Activated CD4-positive, alpha-beta T cell treated with anti-CD3 and anti-CD28 coated beads, Interleukin-10, Interleukin-2, amounts not matched to agents 100 ng/mL and 50 ng/mL, durations not matched to agents 16 hours and 8 hours (primary cell): ENCODE measurements at places on chromosomes 12 and 14.
A peak's percentile ranks its signal among the peaks of the same experiment; 100 is the strongest.

- DNase-seq: peak; percentile 56
These were observed 219.1 kb downstream of the PHLDA1 start for GRCh38 chr12:75812271-75813018.

- no peak for DNase-seq
These were observed 17.6 kb downstream of the CKB start for GRCh38 chr14:103504991-103505565.

DNA sequence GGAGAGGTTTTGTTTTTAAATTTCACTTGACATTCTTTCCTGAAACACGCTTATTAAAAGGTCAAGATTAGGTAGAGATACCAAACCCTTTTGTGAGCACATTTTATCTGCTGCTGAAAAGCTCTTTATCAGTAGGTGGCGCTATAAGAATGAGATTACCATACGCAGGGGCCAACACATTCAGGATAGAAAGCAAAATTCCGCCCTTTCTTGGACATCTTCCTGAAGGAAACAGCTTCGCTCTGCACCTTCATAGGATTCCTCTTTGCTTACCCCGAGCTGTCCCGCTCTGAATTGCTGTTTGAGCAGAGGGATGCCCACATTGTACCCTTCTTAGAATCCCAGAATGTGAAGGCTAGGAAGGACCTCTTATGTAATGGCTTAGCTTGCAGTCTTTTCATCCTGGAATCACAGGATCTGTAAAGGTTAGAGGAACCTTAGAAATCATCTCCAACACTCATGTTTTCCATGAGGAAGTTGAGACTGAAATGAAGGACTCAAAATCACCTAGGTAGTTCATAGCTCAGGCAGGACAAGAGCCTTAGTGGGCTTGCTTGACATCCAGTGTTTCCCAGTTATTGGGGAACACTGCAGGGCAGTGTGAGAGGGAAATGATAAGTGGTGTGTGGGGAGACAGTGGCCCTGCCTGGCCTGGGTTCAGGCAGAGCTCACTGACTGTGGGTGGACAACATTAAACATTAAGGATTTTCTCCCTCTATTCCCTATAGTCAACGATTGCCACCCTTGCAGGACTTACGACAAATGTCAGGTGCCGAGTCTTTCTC lies 38.7 kb upstream of the CRY1 start:
- DNase-seq: peak; percentile 50

GRCh38 chr14:100224229-100224866 lies 14.6 kb upstream of the YY1 start:
- no peak for DNase-seq

DNA sequence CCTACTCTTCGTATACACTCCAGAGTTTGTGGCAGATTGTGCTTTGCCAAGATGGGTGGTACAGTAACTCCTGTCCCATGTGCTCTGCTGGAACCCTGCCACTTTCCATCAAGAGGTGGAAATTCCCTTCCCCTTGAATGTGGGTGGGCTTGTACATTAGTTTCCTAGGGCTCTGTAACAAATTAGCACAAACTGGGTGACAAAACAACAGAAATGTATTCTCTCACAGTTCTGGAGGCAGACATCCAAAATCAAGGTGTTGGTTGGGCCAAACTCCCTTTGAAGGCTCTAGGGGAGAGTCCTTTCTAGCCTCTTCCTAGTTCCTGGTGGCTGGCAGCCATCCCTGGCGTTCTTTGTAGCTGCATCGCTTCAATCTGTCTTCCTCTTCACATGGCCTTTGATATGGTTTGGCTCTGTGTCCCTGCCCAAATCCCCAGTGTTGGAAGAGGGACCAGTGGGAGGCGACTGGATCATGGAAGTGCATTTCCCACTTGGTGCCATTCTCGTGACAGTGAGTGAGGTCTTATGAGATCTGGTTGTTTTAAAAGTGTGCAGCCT lies 117.5 kb downstream of the VRK1 start:
- DNase-seq: no peak

DNA sequence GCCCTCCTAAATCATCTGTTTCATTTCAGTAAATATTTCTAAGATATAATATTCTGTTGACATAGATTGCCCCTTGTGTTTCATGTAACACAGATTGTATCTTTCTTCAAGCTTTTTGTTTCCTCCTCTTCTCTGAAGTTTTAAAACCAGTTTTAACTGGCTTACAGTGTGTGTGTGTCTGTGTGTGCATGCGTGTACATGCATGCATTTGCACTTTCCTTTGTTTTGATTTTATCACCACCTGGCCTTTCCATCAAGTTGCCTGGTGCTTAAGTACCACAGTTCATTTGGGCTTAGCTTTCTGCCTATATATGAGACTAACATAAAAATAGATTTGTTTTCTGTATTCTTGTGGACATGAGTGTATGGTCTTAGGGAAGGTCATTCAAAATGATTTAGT lies 31.9 kb downstream of the ETNK1 start:
- no peak for DNase-seq

- no peak for DNase-seq
These were observed 1019.2 kb downstream of the BCL11B start for GRCh38 chr14:98252820-98253219.

- peak; percentile 4 for DNase-seq
These were observed 61.3 kb upstream of the RESF1 start for GRCh38 chr12:31897781-31898503.

GRCh38 chr12:1197264-1198018 lies 206.4 kb downstream of the ERC1 start:
- no peak for DNase-seq

DNA sequence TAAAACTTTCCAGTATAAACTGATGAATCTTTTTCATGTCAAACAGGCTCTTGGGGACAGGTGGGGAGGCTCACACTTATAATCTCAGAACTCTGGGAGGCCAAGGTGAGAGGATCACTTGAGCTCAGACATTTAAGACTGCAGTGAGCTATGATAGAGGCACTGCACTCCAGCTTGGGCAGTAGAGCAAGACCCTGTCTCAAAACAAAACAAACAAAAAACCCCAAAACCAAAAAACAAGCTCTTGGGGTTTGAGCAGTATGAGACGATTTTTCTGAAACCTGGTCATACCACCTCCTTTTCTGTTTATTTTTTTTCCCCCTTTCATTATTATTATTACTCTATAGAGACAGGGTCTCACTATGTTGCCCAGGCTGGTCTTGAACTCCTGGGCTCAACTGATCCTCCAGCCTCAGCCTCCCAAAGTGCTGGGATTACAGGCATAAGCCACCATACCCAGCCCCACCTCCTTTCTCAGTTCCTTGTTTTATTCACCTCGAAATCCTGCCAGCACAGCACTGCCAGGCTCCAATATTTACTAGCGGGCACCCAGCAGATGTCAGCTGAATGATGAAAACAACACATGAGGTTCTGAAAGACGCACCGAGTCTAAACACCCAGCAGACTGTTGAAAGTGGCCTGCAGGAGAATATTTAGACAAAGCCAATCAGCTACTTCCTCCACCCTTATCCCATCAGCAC lies 19.5 kb upstream of the CDK17 start:
- peak; percentile 63 for DNase-seq

DNA sequence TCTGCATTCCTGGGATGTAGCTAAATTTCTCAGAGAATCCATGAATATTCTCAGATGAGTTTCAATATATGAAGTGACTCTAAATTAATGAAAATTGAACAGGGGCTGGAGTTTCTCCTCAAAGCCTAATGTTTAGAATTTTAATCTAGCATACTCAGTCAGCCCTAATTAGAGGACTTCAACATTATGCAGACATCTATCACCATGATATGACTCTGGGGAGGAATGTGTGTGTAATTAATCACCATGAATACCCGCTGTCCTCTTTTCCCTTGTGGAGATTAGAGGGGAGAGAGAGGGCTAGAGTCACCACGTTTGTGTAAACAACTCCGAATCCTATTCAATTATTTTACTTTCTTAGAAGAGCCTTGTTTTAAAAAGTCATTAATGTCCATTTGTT lies 698.6 kb upstream of the MDGA2 start:
- DNase-seq: no peak

DNA sequence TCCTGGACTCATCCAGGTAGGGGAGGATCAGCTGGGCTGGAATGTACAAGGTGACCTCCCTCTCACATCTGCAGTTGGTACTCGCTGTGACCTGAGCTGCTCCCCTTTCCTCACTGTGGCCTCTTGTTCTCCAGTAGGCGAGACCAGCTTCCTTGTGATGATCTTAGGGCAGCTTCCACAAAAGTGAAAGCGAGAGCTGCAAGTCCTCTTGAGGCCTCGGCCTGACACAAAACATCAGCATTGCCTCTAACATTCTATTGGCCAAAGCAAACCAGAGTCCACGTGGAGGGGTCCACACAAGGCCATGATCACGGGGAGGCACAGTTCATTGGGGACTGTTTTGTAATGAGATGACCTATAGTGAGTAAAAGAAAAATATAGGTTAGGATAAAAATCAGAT lies 127.5 kb downstream of the SMOC1 start:
- DNase-seq: no peak

DNA sequence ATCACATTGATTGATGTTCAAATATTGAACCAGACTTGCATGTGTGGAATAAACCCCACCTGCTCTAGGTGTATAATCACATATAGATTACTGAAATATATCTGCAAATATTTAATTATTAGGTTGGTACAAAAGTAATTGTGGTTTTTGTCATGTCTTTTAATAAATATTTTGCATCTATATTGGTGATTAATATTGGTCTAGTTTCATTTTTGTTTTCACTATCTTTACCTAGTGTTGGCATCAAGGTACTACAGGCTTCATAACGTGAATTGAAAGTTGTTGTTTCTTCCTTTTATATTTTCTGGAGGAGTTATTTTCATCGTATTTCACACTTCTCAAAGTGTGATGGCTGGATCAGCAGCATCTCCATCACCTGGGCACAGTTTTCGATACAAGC lies 740.0 kb upstream of the TMEM132C start:
- no peak for DNase-seq

DNA sequence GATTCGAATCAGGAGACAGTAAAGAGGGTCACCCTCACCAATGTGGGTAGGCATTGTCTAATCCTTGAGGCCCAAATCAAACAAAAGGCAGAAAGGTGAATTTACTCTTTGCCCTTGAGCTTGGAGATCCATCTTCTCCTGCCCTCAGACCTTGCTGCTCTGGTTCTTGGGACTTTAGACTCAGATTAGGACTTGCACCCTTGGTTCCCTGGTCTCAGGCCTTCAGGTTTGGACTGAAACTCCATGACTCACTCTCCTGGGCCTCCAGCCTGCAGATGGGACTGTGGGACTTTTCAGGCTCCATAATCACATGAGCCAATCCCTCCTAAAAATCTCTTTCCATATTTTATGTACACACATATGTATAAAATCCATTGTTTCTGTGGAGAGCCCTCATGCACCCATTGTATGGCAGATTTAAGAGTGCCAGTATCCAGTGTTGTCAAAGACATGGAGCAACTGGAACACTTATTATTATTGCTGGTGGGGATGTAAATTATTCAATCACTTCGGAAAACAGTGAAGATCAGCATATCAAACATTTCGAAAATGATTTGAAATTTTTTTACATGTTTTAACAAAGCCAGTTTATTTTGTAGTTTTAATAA lies 48.7 kb downstream of the EID3 start:
- DNase-seq: no peak

GRCh38 chr14:104924421-104925213 lies at the start of gene PLD4:
Gene PLD4, plus strand, starts transcription at chr14:104924879. Its CDS starts 2,262 bp downstream, at chr14:104927141.
- DNase-seq: no peak

DNA sequence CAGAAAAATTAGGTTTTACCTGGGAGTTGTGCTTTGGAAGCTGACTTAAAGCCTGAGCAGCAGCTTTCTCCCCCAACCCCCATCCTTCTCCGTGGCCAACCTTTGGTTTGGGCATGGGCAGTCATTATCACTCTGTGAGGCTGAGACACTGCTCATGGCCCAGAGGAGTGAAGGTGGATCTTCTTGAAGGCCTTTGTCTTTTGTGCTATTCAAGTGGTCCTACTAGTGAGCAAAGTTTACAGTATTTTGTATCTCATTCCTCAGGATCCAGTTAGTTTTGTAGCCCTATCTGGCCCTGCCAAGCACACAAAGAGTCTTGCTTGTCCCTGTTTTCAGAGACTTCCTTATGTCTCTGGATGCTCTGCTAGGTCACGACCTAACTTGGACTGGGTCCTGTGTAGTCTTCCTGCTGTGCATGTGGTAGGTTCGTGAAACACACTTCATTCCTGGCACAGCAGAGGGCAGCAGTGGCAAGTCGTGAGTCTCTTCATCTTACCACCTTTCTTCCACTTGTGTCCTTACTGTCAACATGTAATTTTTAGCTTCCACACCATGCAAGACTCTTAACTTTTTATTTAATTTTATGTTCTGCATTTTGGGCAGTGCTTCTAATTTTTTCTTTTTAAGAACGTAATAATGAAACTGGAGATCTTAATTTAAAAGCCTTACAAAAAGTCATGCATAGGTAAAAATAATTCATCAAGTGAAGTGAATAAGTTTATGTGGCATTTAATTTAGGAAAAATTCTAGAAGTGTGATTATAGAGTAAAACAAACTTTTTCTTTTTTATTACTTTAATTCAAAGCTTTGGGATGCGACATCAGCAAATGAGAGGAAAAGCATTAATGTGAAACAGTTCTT lies 53.7 kb downstream of the APAF1 start:
- DNase-seq: peak; percentile 51

GRCh38 chr14:26872515-26873361 lies 274.9 kb upstream of the NOVA1 start:
- no peak for DNase-seq

GRCh38 chr12:11482955-11483354 lies 87.6 kb upstream of the PRB2 start:
- no peak for DNase-seq

DNA sequence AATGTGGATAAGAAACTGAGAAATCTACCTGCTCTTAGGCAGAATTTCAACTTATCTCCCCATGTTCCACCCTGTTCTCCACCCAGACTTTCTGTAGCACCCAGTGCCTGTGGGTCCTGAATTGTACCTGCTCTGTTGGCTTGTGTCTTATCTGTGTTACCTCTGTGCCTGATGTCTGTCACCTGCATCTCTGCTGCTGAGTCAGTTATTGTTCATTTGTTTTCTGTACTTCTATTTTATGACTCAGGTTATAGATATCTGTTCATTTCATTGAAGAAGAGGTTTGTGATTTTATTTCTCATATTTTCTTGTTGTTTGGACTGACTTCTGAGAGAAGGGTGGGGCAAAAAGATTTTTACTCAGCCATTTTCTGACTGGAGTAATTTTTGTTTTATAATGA lies 11.7 kb downstream of the SOCS4 start:
- DNase-seq: no peak
